GM13977 (cell line): ENCODE measurements at places on chromosomes 5 and 9.

GRCh38 chr9:91037511-91038482 lies 236.2 kb downstream of the SYK start:
- DNase-seq: no peak

GRCh38 chr5:145908206-145908960 lies 28.0 kb upstream of the SH3RF2 start:
- DNase-seq: no peak

DNA sequence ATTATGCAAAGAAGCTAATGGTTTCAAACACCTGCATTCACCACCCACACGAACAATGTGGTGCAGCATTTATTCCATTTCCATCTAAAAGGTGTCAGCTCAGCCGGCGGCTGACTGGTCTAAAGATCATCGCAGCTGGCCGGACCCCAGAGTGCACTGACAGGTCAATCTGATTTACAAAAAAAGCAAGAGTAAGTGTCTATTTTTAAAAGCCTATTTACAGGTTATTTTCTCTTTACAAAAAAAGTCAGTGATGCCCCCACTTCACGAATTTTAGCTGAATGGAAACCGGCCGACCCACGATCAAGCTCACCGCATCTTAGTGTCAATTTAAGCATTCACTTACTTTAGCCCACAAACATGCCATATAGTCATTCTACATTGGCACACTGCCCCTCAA lies 58.3 kb downstream of the SEMA4D start:
- peak; percentile 75 for DNase-seq

- no peak for DNase-seq
Measured at GRCh38 chr9:129348890-129349664, 171.0 kb upstream of the IER5L start.

DNA sequence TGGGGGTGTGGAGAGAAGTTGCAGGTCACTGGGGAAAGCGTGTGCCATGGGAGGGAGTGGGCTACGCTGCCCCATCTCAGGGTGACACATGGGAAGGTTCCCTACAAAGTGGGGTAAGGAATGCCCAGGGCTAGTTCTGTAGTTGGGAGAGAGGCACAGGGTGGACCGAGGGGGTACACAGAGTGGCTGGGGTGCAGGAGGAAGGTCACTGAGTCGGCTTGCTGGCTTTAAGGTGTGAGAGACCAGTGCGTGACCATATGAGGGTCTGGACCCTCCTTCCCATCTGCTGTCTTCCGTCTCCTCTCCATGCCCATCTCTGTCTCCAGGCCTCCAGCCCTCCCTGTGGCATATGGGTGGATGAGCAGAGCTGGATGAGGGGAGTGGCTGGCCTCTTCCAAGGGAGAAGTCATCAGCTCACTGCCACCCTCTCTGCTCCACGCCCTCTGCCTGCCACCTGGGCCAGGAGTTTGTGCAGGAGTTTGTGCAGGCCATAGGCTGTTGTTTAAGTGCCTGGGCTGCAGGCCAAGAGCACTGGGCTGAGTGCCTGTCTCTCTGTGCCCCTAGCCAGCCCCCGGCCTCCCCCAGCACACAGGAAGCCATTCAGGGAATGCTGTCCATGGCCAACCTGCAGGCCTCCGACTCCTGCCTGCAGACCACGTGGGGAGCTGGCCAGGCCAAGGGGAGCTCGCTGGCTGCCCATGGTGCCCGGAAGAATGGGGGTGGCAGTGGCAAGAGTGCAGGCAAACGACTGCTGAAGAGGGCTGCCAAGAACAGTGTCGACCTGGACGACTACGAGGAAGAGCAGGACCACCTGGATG lies 96.8 kb downstream of the PHF2 start:
- DNase-seq: no peak
